Lung (tissue), 17 donors: ENCODE measurements at places on chromosomes 3 and 15. TPM values are rescaled to one million over a fixed set of nuclear protein-coding genes. Genes with fewer than 3 reads are reported as not detected.
A peak's percentile ranks its signal among the peaks of the same experiment; 100 is the strongest.

GRCh38 chr15:34988027-34988902 lies at the start of gene ZNF770:
Gene ZNF770 (minus strand): TSS chr15:34988287. CDS start chr15:34983434, 4,853 bp downstream.
- peak within 1 kb of the TSS; percentile 95 for H3K4me3 ChIP-seq
- no peaks in the 10 kb centered on the region for H3K36me3 ChIP-seq
- peak; percentile 86 for DNase-seq

- H3K27ac ChIP-seq: no peak overlapping the region
- peaks cover 12% of the 10 kb centered on the region for H3K4me1 ChIP-seq
- no peak for DNase-seq
- no peaks in the 10 kb centered on the region for H3K27me3 ChIP-seq
- H3K4me3 ChIP-seq: no peak overlapping the region
Observed at GRCh38 chr3:197226179-197226578, 72.2 kb downstream of the DLG1 start.

GRCh38 chr15:42549741-42550392 lies 1.2 kb downstream of the HAUS2 start:
- H3K27ac ChIP-seq: no peak overlapping the region
- H3K36me3 ChIP-seq: peaks cover 6% of the 10 kb centered on the region
- H3K4me3 ChIP-seq: no peak overlapping the region
- peaks cover 5% of the 10 kb centered on the region for H3K4me1 ChIP-seq
- no peaks in the 10 kb centered on the region for H3K27me3 ChIP-seq

GRCh38 chr3:63470745-63471144 lies 181.7 kb upstream of the SNTN start:
- no peak overlapping the region for H3K4me3 ChIP-seq
- no peaks in the 10 kb centered on the region for H3K36me3 ChIP-seq
- H3K27me3 ChIP-seq: no peaks in the 10 kb centered on the region
- H3K4me1 ChIP-seq: no peaks in the 10 kb centered on the region
- H3K27ac ChIP-seq: no peak overlapping the region
- no peak for DNase-seq

DNA sequence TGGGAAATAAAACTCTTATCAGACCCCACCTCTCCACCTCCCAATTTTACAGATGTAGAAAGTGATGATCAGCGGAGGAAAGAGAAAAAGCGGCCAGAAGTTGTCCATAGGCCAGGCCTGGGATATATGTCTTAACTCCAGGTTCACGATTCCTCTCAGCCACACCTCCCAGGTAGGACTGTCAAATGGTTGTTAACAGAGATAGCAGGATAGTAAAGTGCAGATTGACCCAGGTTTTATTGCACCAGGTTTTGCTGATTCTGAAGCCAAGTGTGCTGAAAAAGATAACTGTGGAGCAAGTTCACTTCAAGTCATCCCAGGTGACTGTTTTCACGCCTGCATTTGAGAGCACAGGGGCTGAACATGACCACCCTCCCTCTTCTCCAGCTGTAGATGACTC lies 36.1 kb downstream of the LSM3 start:
- H3K4me3 ChIP-seq: no peak overlapping the region
- H3K36me3 ChIP-seq: no peaks in the 10 kb centered on the region
- no peaks in the 10 kb centered on the region for H3K27me3 ChIP-seq

Gene ACKR2
- total RNA-seq: 5.7 TPM

Gene CLDN18
- 316 TPM for total RNA-seq

Gene MELTF
- 2.6 TPM for total RNA-seq
